ENCODE measurements at places on chromosomes 3 and 15.
A peak's percentile ranks its signal among the peaks of the same experiment; 100 is the strongest.

DNA sequence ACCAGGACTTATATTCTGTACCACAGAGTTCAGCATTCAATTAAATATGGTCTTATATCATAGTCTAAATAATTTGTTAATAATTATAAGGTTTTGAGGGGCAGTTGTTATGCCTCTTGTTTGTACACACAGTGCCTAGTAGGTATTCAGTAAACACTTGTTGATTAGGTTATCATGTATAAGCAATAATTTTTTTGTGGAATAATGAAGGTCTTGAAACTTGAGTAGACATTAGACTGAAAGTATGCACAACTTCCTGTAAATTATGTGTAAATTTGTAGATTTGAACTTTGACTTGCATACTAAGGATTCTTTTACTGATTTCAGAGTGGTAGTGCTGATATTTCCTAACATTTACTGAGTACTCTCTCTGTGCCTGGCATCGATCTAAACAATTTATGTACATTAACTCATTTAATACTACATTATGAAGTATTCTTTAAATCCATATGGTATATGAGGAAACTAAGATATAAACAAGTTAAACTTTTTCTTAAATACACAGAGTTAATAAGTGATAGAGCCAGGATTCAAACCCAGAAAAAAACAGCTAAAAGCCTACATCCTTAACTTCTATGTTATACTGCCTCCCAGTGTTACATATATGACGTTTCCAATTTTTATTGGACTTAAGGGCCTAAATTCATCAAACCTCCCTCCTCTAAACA is 65.1 kb downstream of the GLCE start:
- peak; percentile 68 for DNase-seq

GRCh38 chr3:54122324-54123002 is at the start of gene CACNA2D3:
Gene CACNA2D3, plus strand, starts transcription at chr3:54122552.
- DNase-seq, result no peak

DNA sequence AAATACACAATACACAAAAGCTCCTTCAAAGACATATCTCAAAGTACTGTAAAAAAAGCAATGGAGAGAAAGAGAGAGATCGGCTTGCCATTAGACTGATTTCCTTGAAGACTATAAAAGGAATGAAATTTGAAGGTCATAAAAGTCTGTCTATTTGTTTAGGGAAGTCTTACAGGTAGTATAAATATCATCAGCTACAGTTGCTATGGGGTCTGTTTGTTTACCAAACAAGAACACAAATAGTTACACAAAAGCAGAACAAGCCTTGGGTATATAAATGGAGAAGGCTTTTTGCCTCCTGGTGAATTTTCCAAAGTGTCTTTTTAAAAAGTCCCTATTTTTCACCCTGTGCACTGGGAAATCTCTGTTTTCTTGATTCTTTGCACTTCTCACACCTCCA is 552.3 kb downstream of the FOXP1 start:
- no peak for DNase-seq

DNA sequence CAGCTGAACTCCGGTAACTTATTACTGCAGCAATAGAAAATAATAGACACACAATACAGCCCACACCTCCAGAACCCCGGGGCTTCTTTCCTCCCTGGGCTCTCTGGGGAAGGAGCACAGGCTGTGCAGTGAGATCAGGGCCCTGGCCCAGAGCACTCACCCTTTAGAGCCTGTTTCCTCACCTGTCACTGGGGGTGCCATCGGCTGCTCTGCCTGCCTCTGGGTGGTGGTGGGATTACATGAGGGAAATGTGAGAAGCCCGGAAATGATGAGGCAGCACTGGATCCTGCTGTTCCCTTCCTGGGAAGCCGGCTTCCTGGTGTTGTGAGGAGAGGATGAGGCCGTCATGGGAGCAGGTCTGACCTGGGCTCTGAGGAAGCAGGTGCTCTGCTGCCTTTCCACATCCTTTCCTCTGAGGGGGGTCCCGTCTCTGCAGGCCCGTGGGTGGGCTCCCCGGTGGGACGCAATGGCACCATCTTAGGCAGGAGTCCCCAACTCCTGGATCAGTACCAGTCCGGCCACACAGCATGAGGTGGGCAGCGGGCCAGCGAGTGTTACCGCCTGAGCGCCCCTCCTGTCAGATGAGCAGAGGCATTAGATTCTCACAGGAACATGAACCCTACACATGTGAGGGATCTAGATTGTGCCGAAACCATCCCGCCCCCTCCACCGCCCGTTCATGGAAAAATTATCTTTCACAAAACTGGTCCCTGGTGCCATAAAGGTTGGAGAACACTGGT is 220.9 kb upstream of the CTDSPL start:
- DNase-seq, result no peak

DNA sequence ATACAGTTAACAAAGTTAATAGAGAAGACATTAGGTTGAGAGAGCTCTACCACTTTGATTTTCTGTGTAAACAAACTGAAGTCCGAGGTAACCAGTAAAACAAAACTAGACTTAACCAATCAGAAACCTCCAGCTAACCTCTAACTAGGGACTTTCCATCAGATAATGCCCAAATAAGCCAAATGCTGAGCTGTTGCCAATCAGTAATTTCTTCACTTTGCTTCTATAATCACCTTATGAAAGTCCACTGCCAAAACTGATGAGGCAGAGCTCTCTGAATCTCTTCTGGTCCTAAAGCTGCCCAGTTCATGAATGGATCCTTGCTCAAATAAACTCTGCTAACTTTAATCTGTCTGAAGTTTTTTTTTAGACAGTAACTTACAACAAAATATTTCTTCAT is 448.0 kb upstream of the NECTIN3 start:
- DNase-seq, result no peak

GRCh38 chr3:133573629-133574194 is at the start of gene CDV3:
Gene CDV3, plus strand, starts transcription at chr3:133573686. Its CDS starts 359 bp downstream, at chr3:133574045.
- no peak for DNase-seq

DNA sequence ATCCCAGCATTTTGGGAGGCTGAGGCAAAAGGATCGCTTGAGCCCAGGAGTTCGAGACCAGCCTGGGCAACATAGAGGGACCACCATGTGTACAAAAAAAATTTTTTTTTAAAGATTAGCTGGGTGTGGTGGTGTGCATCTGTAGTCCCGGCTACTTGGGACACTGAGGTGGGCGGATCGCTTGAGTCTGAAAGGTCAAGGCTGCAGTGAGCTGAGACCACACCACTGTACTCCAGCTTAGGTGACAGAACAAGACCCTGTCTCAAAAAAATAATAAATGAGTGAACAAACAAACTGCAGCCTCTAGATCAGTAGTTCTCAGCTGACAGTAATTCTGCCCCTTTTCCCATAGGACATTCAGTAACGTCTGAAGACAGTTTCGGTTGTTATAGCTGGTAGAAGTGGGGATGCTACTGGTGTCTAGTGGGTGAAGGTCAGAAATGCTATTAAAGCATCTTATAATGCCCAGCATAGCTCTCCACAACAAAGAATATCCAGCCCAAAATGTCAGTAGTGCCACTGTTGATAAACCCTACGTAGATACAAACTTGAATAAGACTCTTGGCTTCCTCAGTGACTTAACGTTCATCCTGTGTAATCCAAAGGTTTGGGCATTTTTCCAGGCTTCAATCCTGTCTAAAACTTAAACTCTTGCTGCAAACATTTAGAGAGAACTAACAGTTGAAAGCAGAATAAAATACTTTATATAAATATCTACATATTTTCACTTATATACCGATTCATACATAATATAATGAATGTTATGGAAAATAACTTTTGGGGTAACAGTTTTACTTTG is 10.6 kb downstream of the SMC4 start:
- DNase-seq, result no peak

GRCh38 chr3:84946240-84946639 is 12.5 kb upstream of the CADM2 start:
- DNase-seq, result no peak

DNA sequence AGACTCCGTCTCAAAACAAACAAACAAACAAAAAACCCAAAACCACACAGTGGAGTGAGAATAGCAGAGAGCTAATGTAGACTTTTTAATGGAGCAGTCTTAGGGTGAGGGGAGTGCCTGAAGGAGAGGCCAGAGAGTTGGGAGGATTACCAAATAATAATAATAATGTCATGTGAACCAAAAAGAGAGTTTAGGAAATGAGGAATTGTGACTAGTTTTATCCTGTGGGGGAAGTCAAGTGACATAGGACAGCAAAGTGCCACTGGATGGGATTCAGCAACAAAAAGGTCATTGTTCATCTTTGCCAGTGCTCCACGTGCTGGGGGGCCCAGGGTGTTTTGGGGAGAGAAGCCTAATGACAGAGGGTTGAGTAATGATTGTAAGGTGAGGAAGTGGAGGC is 12.9 kb downstream of the GPR87 start:
- no peak for DNase-seq

GRCh38 chr15:101427606-101428487 is 61.7 kb downstream of the PCSK6 start:
- no peak for DNase-seq

DNA sequence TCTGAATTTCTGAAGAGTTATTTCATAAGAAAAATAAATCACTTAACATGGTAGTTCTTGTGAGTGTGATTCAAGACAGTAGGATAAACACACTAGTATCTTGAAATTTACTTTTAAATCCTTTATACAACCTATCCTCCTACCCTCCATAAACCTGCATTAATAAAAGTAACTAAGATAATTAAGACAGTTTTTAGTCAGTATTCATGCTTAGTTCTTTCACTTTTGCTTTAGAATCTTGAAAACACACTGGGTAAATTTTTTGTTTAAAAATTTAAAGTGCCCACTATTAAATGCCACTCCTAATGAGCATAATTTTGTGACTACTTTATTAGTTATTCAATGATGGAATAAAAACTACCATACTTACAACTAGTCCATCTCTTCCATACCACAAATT is 28.8 kb downstream of the GOLIM4 start:
- no peak for DNase-seq

GRCh38 chr3:17745894-17746293 is 3.5 kb upstream of the TBC1D5 start:
- no peak for DNase-seq

DNA sequence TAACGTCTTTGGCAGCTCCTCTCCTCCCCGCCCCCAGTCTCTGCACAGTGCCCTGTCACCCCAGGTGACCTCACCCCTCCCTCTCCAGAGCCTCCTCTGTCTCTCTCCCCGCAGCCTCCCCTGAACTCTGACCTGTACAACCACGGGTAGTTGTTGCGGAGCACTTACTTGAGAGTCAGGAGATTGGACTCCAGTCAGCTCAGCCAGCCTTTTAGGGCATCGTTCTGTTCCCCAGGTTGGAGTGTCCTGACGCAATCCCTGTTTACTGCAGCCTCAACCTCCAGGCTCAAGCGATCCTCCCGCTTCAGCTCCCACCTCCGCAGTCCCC is 177.7 kb downstream of the UACA start:
- DNase-seq, result no peak

DNA sequence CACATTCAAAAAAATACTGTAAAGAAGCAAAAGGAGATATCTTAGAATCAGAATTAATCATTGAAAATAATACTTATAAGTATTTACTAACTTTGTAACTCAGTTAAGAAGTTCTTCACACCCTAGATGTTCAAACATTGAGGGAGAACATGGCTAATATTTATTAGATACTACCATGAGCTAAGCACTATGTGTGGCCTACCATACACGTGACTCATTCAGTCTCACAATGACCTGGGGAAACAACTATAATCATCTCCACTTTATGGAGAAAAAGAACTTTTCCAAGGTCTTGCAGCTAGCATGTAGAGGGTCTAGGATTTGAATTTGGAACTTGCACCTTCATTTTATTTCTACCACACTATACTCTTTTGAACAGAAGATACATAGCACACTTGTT is 361.9 kb upstream of the CFAP20DC start:
- DNase-seq, result no peak

GRCh38 chr3:170499562-170500156 is 81.0 kb downstream of the CLDN11 start:
- peak; percentile 19 for DNase-seq

- DNase-seq, result no peak
Observed at GRCh38 chr15:68525815-68526214, 53.0 kb upstream of the CORO2B start.

- no peak for DNase-seq
Observed at GRCh38 chr15:73900095-73900712, 26.1 kb upstream of the LOXL1 start.

GRCh38 chr3:125434582-125435011 is 59.5 kb upstream of the ZNF148 start:
- DNase-seq, result no peak

- no peak for DNase-seq
Observed at GRCh38 chr3:46899151-46900006, 21.9 kb downstream of the PTH1R start.

DNA sequence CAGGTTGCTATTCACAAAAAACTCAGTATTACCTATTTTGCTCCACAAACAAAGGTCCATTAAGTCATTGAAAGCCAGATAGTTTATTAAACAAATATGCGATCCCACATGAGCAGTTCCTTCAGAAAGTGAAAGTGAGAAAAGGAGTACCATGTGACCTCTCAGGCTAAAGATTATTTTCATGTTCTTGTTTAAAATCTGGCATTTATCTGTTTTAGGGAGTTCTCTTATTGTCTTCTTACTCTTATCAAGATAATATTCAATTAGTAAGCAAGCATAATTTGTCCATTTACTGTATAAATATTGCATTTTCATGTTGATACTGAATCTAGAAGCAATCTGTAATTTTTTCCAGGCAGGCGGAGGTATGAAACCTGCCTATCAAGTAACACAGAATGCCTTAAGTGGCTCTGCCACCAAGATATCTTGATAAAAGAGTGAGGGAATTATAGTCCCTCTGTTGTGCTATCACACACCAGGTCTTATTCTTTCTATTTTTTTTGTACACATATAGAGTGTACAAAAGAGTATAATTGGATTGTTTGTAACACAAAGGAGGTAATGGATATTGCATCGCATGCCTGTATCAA is 20.1 kb upstream of the PLSCR5 start:
- DNase-seq, result peak; percentile 50

- no peak for DNase-seq
Observed at GRCh38 chr3:172635588-172635987, 75.3 kb downstream of the NCEH1 start.

DNA sequence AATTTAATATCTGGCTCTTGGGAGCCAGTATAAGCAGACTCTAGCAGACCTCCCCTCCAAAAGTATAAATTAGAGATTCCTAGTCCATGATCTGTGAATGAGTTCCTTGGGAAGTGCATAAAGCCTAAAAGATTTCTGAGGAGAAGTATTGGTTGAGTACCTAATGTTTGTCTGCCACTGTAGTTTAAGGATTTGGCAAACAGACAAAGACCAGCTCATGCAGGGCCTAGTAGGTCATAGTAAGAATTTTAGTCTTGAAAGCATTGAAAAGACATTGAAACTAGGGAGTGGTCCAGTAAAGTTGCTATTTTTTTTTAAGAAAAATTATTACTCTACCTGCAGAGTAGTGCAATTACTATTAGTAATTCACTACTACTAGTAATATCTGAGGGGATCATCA is 67.5 kb downstream of the SPRED1 start:
- no peak for DNase-seq

DNA sequence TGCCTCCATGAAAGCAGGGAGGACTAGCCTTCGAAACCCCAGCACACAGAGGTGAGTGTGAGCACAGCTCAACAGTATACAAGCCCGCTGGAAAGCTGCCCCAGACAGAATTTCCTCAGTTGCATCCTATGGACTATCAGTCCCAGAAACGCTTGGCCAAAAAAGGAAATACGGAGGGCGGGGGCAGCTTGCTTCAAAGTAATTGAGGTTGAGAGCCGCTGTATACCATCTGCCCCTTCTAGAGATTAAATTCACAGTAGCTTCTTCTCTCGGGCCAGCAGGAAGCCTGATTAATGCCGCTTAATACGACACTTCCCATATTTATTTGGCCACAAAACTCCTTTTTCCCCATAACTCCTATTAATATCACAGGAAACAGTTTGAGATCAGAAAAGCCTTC is 88.7 kb downstream of the LIPC start:
- peak; percentile 49 for DNase-seq

GRCh38 chr3:13796701-13797460 is 83.0 kb downstream of the WNT7A start:
- DNase-seq, result no peak

Measured in AML-193 (cell line).